ENCODE measurements at places on chromosomes 1 and 21.
A peak's percentile ranks its signal among the peaks of the same experiment; 100 is the strongest.

GRCh38 chr1:219710529-219711194 lies 97.8 kb upstream of the ZC3H11B start:
- DNase-seq: no peak

GRCh38 chr1:1895060-1895418 lies 4.2 kb upstream of the GNB1 start:
- no peak for DNase-seq

DNA sequence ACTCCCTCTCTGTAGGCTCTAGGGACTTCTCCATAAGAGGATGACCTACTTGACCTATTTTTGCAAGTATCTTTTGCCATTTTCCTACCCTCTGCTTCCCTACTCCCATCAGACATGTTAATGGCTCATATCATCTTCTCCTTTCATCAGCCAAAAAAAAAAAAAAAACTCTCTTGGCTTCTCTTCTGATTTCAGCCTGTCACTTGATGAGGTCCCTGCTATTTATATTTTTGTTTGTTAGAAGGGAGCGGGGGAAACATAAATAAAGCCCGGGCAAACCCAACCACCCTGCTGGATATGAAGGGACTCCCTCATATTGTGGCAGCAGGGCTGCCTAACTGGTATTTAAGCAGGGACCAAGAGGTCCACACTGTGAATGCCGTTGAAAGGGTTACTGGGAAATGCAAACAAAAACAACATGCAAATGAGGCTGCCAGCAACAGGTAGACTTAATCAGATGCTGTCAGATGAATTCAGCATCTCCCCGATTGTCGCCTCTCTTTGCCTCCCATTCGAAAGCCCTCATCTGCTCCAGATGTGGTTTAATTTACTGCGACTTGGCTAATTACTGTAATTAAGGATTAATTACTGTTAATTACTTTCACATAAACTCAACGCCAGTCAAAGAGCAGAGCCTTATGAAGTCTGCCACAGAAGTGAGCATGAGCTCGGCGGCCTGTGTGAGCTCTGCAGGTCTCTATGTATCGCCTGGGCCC lies 172.3 kb downstream of the PBX1 start:
- no peak for DNase-seq

DNA sequence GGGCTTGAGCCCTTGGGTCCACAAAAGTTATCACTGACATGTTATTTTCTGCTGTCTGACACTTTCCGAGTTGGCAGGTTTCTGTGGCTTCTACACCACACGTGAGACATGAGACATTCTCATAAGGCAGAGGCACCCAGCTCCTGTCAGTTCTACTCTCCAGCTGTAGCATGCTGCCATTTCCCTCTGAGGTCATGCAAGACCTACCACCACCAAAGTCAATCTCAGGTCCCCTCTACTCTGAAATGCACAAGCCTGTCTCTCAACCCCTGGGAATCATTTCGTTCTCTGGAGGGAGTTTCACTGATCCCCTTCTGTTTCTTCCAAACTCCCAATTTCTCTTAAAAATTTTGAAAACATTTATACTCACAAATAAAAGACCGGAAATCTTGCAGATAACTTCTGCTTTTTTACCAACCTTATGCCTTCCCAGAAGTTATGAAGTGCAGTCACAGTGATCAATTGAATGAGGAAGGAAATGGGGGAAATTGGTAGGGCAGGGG lies 39.5 kb upstream of the CR2 start:
- DNase-seq: no peak

- no peak for DNase-seq
These were observed 150.6 kb downstream of the GABPA start for GRCh38 chr21:25885405-25885804.

- no peak for DNase-seq
These were observed 3.5 kb downstream of the HDGF start for GRCh38 chr1:156747742-156748669.

DNA sequence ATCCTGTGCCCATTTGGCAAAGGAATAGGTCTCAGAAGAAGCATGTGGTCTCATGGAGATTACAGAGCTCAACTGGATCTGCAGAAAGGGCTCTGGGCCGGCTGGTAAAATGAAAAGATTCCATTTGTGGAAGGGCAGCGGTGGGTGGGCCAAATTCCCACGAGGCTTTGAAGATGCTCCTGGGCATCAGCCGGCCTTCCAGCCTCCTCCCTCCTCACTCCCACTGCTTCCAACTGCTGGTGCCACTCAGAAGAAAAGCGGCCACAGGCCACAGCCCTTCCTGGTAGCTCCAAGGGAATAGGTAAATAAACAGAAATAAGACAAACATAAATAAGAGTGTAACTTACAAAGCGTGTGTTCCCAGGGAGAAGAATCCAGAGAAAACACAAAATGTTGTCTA lies 136.3 kb upstream of the SLC44A3 start:
- no peak for DNase-seq

GRCh38 chr1:201501812-201502510 lies 5.0 kb downstream of the CSRP1 start:
- DNase-seq: no peak

DNA sequence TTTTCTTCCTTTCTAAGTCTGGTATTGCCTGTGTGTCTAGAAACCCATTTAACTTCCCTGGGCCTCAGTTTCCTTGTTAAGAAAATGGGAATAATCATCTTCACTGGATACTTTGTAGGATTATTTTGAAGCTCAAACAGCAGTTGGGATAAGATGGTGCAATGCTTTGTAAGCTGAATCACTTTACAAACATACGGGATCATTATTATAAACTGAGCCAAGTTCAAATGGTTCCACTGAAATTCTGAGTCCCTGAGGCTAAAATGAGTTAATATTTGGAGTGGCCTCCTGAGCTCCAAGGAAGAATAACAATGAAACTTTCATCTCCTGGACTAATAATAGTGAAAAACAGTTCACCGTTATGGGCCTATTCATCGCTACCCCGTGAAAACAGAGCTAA lies 388.0 kb downstream of the PLPP3 start:
- no peak for DNase-seq

DNA sequence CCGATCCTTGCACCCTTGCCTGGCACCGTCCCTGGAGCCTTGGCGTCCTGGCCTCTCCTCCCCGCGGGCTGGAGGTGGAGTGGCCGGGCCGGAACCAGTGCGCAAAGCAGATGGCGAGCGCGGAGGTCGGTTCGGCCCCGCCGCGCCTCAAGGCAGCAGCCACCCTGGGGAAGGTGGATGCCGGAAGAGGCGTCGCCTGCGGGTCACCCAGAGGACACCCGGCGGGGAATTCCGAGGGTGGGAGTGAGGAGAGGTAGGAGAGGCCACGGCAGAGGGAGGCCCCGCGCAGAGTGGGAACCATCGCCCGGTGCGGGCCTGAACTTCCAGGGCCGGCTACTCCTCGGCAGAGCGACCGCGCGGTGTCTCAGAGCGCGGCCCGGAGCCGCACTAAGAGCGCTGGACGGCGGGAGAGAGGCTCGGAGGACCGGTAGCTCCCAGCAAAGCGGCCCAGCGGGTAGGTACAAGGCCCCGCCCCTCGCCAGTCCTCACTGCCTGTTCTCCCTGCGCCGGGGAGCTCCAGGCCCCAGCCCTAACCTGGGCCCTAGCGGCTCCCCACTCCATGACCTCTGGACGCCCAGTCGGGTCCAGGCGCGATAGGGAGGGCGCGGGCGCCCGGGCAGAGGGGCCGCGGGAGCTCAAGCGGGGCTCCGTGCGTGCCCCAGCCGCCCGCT lies at the start of gene RNF207:
RNF207 (plus strand) TSS at position 271 of the 671 bp plus-strand sequence. CDS start 417 bp downstream, outside the sequence.
- DNase-seq: peak; percentile 76
